ENCODE measurements at places on chromosomes 5 and 9. TPM values are rescaled to one million over a fixed set of nuclear protein-coding genes. Genes with fewer than 3 reads are reported as not detected.

Gene ZNF366
- total RNA-seq: not detected

Gene RNF180
- 2.7 TPM for total RNA-seq

Gene TEX48
- total RNA-seq: not detected

Gene GRIA1
- total RNA-seq: under 0.01 TPM

Gene PCDHGB7
- 1.4 TPM for total RNA-seq

Gene TAS2R1
- not detected for total RNA-seq

Gene THBS4
- total RNA-seq: 1.00 TPM

Gene GTF2H2C
- total RNA-seq: 33.8 TPM

Gene MYMK
- not detected for total RNA-seq

Gene SLC4A9
- total RNA-seq: 0.07 TPM

Gene IFNK
- not detected for total RNA-seq

Gene PIP5KL1
- 4.3 TPM for total RNA-seq

Gene FAM120AOS
- 55.7 TPM for total RNA-seq

Gene TNFSF15
- 2.8 TPM for total RNA-seq

Gene CRHBP
- total RNA-seq: not detected

Gene OTP
- not detected for total RNA-seq

Gene C9orf153
- 0.64 TPM for total RNA-seq

Gene DOCK2
- 0.14 TPM for total RNA-seq

Gene URM1
- 19.5 TPM for total RNA-seq

Gene TAF1L
- total RNA-seq: under 0.01 TPM

Gene TMEFF1
- total RNA-seq: 0.21 TPM

Gene FGF1
- under 0.01 TPM for total RNA-seq

Gene ADCY2
- 0.07 TPM for total RNA-seq

Gene TGFBI
- 721 TPM for total RNA-seq

Gene PCDHB2
- total RNA-seq: 0.34 TPM

Gene CCNJL
- 4.1 TPM for total RNA-seq

Gene DMRTA1
- 5.5 TPM for total RNA-seq

Gene AK1
- total RNA-seq: 33.5 TPM

Gene WNT8A
- not detected for total RNA-seq

Gene PLK2
- 511 TPM for total RNA-seq

Gene KIF20A
- total RNA-seq: 0.34 TPM

Gene ADRB2
- total RNA-seq: 20.8 TPM

Gene TMC1
- total RNA-seq: 0.71 TPM

Gene KLF4
- 81.6 TPM for total RNA-seq

Gene TYRP1
- total RNA-seq: not detected

Gene MYO10
- total RNA-seq: 94.1 TPM

Gene TIFAB
- total RNA-seq: not detected

Gene NUTM2F
- not detected for total RNA-seq

Gene EFNA5
- 18.7 TPM for total RNA-seq

Gene MARCHF3
- total RNA-seq: 0.36 TPM

Gene ZNF454
- 4.8 TPM for total RNA-seq

Gene OR1K1
- total RNA-seq: not detected

Gene LURAP1L
- total RNA-seq: 70.7 TPM

Gene SV2C
- total RNA-seq: under 0.01 TPM

Gene ELOVL7
- 11.5 TPM for total RNA-seq

Gene F2RL1
- total RNA-seq: 59.1 TPM

Gene NMUR2
- total RNA-seq: not detected

All from nasal cavity respiratory epithelium epithelial cell of viscerocranial mucosa (primary cell).